ENCODE measurements at places on chromosomes 2 and 18.

DNA sequence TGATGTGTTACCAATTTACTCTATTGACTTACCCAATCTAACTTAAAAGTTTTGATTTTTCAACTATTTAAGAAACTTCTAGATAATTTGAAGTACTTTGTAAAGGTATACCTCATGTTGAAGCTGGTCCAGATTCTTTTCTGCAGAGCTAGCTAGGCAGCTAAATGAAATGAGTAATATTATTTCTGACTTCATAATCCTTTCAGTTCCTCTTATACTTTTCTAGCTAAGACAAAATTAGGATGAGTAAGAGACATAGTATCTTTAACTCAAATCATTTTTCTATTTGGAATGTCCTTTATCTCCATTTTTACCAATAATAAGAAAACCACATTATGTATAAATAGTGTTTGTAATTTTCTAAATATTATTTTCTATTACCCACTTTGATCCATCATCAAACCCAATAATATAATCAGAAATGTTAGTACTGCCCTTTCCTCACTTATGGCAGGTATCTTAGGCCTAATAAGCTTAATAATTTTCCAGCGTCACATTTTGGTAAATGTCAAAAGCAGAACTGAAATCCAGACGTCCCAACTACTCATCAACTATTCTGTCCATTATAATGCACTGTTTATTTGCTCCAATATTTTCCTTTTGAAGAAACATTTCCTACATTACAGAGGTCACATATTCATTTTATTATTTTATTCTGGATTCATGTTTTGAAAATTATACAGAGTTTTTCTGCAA is 456.6 kb downstream of the THSD7B start:
- no peak for DNase-seq

GRCh38 chr2:106026271-106027190 is 167.6 kb downstream of the UXS1 start:
- no peak for DNase-seq

- no peak for DNase-seq
Observed at GRCh38 chr2:29606104-29607037, 315.0 kb downstream of the ALK start.

- DNase-seq = no peak
Observed at GRCh38 chr18:49747876-49748275, 65.5 kb downstream of the ACAA2 start.

DNA sequence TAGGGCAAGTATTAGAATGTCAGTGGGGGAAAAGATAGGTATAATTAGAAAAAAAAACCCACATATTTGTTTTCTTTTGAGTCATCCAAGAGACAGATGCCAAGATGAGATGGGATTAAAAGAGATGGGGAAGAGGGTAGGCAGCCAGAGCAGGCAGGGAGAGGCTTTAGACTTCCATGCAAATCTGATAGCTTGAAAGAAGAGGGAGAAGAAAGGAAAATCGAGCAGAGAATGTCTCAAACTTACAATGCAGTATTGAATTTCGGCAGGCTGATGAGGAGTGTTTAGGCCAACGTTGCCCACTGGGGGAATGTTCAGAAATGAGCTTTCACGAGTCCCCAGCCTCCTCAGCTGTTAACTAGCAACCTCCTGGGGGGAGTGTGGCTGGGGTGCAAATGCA is 91.3 kb downstream of the SPATS2L start:
- no peak for DNase-seq

Measured in right kidney (tissue), 9 donors.